ENCODE measurements at places on chromosomes 7 and 10.

DNA sequence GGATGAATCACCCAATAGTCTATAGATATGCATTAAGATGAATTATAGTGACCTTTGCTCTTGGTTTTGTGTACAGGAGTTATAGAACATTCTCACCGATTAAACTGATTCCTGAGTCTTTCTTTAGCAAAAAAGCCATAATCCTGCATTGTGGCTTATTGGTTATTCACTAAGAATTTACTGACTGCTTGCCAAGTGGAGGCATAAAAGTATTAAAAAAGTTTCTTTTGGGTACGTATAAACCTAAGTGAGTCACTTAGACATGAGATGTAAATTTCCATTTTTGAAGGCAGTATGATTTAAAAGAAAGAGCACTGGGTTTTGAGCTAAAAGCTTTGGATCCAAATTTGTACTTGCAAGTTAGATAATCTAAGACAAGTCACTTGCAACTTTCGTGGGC lies 100.7 kb downstream of the CDK6 start:
- DNase-seq, result no peak

GRCh38 chr7:18208921-18209320 lies 181.3 kb upstream of the PRPS1L1 start:
- no peak for DNase-seq

GRCh38 chr7:91286432-91286831 lies 22.2 kb downstream of the FZD1 start:
- no peak for DNase-seq

DNA sequence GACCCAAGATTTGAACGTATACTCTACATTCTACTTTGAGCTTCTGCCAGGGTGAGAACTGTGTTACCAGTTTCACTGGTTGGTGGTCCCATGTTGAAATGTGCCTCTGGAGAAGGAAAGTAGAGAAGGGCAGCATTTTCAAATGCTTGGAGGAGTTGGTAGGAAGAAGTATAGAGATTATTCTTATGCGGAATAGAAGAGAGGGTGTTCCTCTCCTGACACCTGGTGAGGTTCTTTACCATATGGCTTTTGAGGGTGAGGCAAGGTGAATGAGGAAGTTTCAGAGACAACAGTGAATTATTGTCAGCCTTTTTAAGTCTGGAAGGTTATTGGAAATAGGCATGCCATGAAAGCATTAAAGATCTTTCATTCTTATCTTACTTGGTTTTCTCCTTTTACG lies 34.3 kb downstream of the R3HCC1L start:
- DNase-seq, result no peak

DNA sequence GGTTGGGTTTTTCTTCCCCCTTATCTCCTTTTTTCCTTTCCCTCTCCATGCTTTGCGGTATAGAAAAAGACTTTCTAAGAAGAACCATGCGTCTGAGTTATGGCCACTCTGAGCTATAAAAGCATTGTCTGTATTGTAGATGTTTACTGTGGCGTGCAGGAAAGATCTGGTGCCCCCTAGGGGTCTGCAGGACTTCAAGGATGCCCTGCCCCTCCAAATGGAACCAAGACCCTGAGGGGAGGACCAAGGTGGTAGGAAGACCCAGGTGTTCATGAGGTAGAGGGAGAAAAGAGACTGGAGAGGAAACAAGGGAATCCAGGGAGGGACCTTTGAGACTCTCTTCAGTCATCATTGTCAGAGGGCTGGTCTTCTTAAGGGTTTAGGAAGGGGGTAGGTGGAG lies 68.8 kb downstream of the CYP26A1 start:
- DNase-seq, result no peak

DNA sequence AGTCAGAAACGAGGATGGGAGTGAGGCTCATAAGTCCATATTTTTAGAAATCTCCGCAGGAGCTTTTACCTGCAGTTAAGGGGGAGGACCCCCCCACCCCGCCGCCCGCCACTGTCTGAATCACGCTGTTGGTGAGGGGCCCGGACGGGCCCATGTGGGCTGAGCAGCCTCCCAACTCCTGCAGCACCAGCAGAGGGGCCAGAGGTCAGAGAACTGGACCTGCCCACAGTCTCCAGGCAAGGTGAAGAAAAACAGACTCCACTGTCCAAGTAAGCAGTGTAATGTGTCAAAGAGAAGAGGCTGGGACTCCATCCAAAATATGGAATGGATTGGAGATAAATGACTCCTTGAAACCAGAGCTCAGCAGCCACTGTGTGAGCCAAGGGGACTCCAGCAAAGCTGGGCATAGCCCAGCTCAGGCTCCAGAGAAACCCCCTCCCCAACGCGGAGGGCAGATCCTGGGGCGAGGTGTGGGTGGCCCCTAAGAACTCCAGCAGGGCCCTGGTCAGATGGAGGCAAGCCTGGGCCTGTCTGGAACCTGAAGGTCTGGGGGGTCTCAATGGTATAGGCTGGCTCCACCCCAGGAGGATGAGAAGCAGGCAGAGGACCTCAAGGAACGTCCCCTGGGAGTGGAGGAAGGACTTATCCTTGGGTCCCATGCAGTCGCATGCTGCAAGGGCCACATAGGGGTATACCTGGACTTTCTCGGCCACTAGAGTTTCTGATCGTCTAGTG lies 128.5 kb upstream of the TNS3 start:
- no peak for DNase-seq

DNA sequence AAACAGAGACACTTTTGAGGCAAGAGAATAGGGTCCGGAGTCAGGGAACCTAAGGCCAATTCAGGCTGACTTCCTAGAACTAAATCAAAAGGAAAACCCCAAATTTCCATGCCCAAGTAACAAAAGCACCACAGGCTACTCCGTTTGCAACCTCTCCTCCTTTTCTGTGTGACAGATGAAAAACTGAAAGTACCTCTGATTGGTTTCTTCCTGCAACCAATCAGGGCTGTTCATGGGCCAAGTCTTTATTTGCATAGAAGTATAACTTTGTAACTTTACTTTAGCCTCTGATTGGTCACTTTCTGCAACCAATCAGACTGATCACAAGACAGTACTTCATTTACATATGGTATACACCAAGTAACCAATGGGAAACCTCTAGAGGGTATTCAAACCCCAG lies 239.9 kb upstream of the KCND2 start:
- DNase-seq, result no peak

- DNase-seq, result no peak
These were observed 17.5 kb upstream of the CLIP2 start for GRCh38 chr7:74271742-74272141.

DNA sequence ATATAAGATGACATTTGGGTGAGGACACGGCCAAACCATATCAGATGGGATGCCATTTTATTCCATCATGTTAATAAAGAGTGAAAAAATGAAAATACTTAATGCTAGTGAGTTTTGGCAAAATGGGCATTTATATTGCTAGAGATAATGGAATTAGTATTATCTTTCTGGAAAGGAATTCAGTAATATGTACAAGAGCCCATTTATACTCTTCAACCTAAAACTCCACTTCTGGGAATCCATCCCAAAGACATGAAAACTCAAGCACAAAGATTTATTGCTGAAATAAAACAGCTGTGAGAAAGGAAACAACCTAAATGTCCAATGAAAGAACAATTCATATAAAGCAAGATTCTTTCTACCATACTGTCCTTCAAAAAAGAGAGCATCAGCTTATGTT lies 96.0 kb upstream of the TMEM168 start:
- DNase-seq, result no peak

GRCh38 chr7:2567679-2568278 lies 9.0 kb downstream of the IQCE start:
- no peak for DNase-seq

- no peak for DNase-seq
These were observed 30.1 kb downstream of the DENND2A start for GRCh38 chr7:140610204-140611165.

GRCh38 chr10:14700546-14700945 lies 74.2 kb downstream of the FAM107B start:
- DNase-seq, result no peak

- DNase-seq, result peak; percentile 4
These were observed 522.0 kb upstream of the LRRN3 start for GRCh38 chr7:110568932-110569331.

- no peak for DNase-seq
These were observed 778.5 kb downstream of the NRG3 start for GRCh38 chr10:82653244-82654155.

GRCh38 chr10:119932631-119933030 lies 40.1 kb downstream of the SEC23IP start:
- no peak for DNase-seq

DNA sequence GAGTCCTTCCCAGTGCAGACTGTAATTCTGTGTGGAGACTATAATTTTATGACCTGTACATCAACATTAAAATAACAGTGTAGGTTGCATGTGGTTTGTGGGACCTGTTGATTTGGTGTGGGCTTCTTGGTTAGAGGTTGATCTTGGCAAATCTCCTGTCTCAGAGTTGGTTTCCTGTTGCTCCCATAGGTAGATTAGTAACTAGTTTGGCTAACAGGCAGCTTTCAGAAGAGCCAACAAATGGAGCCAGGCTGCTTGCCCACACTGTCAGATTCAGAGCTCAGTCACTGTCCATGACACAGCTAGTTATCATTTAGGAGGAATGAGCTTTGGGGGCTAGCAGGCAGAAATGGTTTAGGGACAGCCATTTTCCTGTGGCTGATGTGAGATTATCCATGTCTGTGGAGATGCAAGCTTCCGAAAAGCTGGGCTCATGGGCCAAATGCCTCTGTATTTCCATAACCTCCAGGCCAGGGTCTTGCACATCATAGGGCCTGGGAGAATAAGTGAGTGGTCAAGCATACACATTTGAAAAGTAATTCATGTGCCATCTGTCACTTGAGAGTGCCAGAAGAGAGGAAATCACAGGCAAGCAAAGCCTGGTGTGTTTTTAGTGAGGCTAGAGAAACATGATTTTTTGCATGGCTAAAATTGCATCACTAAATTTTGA lies 33.4 kb downstream of the CCM2 start:
- no peak for DNase-seq

DNA sequence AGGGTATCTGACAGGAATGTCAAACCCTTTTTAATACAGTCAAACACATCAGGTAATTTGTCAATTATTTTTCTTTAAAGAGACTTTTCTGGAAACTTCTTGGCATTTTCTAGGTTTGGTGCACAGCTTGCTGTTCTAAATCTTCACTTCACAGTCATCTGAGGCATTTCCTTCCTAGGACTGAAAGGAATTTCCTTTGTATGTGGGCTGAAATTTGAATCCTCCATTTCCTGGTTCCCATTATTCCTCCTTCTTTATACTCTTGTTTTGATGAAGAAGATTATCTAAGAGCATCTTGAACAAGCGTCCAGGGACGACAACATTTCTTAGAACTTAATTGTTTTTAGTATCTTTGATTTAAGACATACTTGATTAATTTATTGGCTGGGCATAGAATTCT lies 24.9 kb downstream of the CALD1 start:
- DNase-seq, result no peak

DNA sequence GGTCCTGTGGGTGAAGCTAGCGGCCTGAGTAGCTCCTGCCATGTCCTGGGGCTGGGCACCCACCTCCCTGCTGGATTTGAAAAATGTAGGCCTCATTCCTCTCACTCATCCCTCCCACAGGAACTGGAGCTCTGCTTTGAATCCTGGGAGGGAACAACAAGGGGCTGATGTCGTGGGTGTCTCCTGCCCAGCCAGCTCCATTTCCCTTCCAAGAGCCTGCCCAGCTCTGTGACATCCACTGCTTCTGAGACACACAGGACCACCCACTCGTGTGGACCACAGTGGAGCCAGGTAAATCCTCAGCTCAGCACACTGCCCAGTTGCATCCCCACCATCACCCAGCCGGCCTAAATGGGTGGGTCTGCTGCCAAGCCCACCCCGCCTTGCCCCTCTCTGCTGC lies 579.2 kb downstream of the GRID1 start:
- no peak for DNase-seq

GRCh38 chr7:105837765-105838626 lies 38.4 kb downstream of the ATXN7L1 start:
- no peak for DNase-seq

- DNase-seq, result no peak
These were observed 629.0 kb upstream of the PFKP start for GRCh38 chr10:2438248-2438939.

GRCh38 chr10:124888262-124888661 lies 53.7 kb upstream of the ZRANB1 start:
- no peak for DNase-seq

GRCh38 chr10:71774916-71775702 lies 1.8 kb upstream of the VSIR start:
- no peak for DNase-seq

DNA sequence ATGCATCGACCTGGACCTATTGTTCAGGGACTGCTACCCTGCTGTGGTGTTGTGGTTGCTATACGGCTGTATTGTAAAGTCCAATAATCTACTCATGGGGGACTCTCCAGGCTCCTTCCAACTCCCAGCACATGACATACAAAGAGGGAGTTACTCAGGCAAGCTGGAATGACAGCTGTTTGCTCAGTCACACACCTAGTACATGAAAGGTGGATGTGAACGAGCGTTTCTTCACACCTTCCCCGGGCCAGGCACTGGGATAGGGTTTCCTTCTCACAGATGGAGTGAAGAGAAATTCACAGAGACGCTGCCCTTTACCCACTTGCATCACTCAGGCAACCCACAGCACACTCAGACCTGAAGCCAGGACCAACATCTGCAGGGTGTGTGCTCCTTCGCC lies 215.7 kb downstream of the TNS3 start:
- DNase-seq, result no peak

DNA sequence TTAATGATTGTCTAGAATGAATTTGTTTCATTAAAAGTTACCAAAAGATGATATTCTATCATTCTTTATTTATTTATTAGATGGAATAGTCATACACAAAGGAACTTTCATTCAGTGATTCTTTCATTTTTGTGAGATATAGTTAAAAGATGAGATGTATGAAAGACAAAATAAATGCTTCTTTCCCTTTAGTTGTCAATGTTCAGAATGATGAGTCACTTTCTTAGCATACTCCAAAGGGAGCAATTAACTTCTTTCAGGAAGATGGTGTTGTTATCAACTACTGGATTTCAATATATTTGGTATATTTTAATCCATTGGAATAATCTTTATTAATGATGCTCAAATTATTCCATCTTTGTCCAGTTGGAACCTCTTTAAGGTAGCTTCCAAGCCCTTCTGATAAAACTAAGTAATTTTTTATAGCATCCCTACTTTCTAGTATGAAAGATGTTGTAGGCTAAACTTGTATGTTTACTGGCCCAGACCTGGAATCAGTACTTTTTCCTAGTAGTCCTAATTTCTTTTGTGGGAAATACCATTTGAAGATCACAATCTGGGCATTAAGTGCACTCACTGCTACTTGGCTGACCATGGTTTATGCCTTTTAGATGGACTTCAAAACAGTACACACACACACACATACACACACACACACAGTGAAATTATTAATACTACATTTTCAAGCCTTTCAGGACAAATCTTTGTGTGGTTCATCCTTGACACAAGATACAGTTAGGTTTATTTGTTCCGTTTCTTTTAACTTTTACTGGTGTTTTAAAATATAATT lies 2.5 kb downstream of the GIMAP7 start:
- DNase-seq, result no peak

DNA sequence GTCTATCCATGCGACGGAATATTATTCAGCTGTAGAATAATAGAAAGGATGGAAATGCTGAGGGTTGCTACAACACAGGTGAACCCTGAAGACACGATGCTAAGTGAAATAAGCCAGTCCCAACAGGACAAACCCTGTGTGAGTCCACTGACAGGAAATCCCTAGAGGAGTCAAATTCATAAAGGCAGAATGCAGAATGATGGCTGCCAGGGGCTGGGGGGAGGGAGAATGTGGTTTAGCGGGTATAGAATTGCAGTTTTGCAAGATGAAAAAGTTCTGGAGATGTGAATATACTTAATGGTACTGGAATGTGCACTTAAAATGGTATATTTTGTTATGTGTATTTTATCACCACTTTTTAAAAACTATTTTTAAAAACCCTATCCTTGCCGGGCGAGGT lies 36.9 kb upstream of the DOCK1 start:
- no peak for DNase-seq

GRCh38 chr7:69429911-69430383 lies 168.3 kb upstream of the AUTS2 start:
- no peak for DNase-seq
